Activated CD4-positive, alpha-beta T cell treated with anti-CD3 and anti-CD28 coated beads for 24 hours (primary cell): ENCODE measurements at places on chromosomes 3 and 15.

- DNase-seq = no peak
These were observed 2.3 kb upstream of the TEX264 start for GRCh38 chr3:51668756-51669155.

DNA sequence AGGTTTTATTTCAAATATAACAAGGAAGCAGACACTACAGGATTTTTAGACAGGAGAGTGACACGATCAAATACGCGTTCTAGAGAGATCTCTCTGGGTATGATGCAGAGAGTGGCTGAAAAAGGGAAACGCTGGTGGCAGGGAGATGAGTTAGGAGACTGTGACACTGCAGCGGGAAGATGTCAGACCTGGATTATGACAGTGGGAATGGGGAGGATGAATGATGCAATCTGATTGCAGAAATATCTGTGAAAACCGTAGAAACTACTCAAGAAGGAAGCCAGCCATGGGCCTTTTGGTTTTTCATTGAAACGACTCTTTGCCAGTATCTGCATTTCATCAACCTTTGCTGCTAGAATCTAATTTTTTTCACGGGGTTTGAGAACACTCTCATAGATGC lies 157.9 kb downstream of the FAM43A start:
- no peak for DNase-seq

GRCh38 chr3:23649448-23649847 lies 156.3 kb upstream of the UBE2E1 start:
- no peak for DNase-seq

DNA sequence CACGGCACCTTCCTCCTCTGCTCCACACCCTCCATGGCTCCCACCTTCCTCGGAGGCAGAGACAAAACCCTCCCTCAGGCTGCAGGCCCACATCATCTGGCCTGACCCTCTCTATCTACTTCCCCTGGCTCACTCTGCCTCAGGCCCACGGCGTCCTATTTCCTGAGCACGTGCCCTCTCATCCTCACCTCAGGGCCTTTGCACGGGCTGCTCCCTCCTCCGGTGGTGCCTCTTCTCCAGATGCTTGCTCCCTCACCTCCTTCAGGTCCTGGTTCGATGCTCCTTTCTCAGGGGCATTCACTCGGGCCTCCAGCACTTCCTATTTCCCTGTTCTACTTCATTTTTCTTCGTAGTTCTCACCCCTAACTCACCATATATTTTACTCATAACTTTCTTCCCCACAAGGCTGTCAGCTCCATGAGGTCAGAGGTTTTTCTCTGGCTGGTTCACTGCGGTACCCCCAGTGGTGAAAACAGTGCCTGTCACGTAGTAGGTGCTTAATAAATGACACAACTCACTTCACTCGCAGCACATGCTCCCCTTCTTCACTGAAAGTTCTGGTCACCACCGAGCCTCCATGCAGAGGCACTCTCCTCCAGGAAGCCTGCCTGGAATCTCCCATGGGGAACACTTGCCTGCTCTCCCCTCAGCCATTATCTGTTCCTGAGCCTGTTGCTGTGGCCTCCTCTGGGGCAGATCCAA lies 130.7 kb downstream of the WNT7A start:
- no peak for DNase-seq

- DNase-seq = no peak
These were observed 13.2 kb upstream of the TRANK1 start for GRCh38 chr3:36957862-36958686.

DNA sequence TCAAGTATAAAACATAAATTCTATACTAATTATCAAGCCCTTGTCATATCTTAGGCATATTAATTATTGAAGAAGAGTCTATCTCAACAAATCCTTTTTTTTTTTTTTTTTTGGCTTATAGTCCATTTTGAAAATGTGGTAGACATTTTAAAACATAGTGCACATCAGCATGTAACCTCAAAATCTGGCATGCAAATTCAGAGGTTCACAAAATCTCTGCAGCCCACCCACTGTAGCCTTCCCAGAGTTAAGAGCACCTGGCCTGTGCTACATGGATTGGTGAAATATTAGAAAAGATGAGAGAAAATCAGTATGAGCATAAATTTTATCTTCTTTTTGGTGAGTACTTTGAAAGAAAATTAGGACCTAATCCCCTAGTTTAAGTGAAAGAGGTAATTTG lies 84.8 kb downstream of the MBNL1 start:
- DNase-seq = no peak

DNA sequence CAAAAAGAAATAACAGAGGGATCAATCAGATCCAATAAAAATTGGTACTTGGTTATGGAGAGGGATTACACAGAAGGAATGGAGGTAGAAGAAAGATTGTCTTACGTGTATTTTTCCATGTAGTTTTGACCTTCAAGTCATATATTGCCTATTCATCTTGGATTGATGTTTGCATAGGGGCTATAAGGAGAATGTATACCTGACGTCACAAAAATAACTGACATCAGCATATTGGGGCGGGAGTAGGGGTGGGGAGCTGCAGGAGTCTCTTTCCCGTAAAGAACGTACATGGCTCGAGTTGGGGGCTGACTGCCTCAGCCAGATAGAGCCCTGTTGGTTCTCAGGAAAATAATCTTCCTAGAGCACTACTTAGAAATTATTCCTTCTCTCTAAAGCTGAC lies 5.9 kb upstream of the FURIN start:
- no peak for DNase-seq

DNA sequence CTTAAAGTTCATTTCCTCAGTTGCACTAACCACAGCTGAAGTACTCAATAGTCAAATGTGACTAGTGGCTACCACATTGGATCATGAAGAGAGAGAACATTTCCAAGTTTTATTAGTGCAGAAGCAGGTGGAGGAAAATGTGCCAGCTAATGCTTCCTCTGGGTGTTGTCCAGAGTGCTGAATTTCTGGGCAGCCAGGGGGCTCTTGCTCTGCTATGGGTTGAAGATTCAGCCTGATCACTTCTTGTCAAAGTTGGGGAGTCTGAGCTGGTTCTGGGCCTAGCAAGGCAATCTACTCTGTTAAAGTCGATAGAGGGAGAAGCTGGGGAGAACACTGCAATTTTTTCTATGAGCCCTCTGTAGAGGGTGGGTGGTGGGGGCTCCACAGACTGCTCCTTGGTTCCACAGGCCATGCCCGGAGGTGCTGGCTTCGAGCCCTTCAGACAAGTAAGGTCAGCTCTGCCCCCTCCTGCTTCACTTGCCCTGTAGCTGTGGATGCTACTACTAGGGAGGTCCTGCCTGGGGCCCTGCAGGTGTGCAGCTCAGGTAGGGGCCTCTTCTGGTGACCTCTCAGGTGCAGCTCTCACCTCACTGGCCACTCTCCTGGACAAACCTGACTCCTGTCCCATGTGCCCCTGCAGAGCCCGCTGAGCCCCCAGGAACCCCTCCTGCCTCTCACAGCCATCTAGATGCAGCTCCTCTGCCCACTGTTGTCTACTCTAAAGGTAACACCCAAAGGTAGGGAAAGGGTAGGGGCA lies 8.2 kb downstream of the ALG3 start:
- DNase-seq = no peak

GRCh38 chr15:100711516-100712021 lies 109.2 kb downstream of the ASB7 start:
- DNase-seq = no peak

DNA sequence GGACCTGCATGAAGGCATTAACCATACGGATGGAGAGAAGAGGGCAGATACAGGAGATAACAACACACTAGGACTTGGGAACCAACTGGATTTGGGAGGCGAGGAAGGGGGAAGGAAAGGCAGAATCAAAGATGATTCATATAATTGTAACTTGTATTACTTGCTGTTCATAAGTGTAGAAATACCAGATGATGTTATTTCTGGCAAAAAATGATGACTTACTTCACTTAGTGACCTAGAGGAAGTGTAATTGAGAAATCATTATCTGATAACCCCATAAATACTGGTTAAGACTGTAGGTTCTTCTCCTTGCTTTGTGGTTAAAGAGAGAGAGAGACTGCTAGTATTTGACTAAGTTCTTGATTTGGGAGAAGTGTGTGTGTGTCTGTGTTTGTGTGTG lies 50.5 kb upstream of the GK5 start:
- no peak for DNase-seq

DNA sequence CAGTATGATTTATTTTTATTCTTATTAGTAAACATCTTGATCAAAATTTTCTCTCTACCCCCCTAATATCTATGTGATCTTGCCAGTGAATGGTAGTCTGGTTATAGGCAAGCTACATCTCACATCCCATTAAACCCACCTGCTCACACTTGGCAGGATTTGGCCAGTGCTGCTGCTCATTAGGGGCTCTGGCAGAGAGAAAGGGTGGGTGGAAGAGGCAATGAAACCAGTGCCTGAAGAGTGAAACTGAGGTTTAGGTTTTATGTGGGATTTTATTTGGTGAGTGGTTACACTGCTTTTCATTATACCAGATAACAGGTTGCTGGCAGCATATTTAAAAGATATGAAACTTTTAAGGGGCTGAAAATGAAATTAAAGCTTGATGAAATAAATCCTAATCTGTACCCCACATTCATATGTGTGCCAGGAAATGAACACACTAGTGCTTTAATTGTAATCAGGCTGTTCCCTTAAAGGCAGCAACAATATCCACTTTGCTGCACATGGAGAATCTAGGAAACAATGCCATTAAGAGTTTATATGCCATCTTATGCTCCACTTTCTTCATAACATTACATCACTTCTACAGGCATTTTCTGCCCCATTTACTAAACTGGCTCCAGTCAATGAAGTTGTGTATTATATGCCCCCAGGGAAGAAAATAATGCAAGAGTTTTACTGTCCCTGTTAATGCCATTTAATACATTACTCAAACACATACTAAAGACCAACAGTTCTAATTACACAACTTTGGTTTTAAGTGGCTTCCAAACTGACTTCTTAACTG lies 688.7 kb downstream of the MECOM start:
- DNase-seq = no peak

DNA sequence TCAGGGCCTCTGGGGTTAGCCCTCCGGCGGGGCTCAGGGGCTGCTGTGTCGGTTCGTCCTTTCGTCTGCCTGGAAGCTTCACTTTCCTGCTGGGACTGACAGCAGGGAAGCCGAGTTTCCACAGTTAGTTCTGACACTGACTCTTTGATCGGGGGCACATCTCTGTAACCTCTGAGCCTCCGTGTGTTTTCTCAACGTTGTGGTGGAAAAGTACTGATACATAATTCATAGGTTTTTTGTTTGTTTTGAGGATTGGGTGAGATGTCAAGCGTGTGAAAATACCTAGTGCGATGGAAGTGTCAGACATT lies 481 bp downstream of the AP4E1 start:
- no peak for DNase-seq

- DNase-seq = no peak
These were observed 63.3 kb downstream of the ATP8B4 start for GRCh38 chr15:50055750-50056157.

GRCh38 chr3:13277196-13277813 lies 142.8 kb downstream of the NUP210 start:
- no peak for DNase-seq

DNA sequence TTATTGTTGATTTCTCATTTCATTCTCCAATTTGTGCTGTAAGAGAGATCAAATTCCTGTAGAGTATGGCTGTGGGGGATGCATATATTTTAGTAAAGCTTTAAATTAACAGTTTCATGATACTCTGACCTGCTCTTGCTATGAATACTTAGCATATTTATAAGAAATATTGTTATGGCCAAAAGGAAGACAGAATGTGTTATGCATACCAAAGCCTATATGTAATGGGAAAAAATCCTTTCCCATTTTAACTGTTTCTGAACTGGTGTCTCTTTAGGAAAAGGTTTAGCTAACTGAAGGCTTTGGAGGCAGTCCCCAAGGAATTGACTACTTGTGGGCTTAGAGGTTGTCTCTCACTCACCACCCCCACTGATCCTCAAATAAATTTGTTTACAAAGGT lies 59.2 kb downstream of the CADPS start:
- DNase-seq = no peak

- no peak for DNase-seq
These were observed 699.9 kb upstream of the ZNF385D start for GRCh38 chr3:22450786-22451400.

GRCh38 chr3:10600296-10600714 lies 94.9 kb upstream of the ATP2B2 start:
- no peak for DNase-seq

DNA sequence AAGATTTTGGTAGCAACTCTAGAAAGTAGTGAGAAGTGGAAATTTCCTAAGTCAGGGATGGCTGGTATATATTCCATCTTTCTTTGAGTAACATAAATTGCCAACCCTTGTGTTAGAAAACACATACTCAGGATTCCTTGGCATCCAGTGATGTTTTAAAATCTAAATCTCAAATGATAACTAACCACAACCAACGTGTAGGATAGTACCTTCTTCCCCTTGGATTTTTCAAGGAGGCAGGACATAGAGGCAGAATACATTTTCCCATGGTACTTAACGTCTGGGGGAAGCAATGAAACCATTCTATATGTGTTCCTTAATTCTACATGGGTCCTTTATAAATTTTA lies 93.4 kb downstream of the WDR76 start:
- DNase-seq = no peak

DNA sequence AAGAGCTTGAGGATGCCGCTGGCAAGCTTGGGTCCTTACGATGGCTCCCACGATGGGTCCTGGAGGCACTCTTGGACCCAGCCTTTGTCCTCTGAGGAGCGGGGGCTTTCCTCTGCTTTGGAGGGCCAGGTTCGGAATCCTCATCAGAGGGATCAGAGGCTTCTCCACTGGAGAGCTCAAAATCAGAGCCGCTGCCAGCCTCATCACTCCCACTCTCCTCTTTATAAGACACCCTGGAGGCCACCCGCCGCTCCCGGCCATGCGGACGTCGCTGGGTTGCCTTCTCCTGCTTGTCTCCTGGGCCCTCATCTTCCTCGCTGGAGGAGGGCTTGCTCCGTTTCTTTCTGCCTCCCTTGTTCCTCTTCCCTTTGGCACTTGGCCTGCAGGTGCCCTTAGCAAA lies 20.0 kb downstream of the XPC start:
- no peak for DNase-seq

DNA sequence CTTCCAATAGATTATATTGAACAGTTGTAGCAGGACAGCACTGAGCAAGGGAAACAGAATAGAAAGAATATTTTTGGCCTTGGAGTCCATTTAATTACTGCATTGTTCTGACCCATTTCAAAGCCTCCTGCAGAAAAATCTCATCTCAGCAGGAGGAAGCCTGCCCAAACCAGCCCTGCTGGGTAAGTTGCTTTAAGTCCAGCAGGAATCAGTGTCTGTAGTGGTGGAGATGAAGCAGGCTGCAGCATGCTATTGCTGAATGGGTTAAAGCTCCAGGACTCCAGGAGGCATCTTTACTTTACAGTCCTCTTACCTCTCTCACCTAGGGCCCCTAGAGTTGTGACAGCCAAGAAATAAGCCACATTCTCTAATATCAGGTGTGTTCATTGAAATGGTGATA lies 380.3 kb upstream of the THBS1 start:
- no peak for DNase-seq
